Brain (organoid and tissue), 16 donors: ENCODE measurements at places on chromosomes 11 and 22.

DNA sequence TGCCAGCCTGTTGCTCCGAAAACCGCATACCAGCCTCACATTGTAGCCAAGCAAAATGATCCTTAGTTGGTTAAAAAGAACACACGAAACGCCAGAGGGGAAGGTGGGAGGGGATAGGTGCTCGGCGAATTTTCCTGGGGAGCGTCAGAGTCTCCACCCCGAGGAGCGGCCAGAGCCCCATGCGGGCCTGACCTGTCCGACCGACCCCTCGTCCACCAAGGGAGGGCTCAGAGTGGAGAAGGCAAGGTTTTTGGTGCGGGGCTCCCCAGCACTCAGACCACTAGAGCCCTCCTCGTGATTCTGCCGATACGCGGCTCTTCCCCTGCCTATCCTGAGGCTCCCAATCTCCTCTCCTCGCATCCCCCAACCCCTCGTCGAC lies 39.6 kb downstream of the DIXDC1 start:
- peak; percentile 28 for DNase-seq

GRCh38 chr11:78083021-78083420 lies 3.4 kb upstream of the NDUFC2 start:
- no peak for DNase-seq

GRCh38 chr22:30909306-30909705 lies 59.3 kb downstream of the MORC2 start:
- no peak for DNase-seq

GRCh38 chr22:45867906-45868555 lies 108.9 kb downstream of the WNT7B start:
- DNase-seq: no peak

DNA sequence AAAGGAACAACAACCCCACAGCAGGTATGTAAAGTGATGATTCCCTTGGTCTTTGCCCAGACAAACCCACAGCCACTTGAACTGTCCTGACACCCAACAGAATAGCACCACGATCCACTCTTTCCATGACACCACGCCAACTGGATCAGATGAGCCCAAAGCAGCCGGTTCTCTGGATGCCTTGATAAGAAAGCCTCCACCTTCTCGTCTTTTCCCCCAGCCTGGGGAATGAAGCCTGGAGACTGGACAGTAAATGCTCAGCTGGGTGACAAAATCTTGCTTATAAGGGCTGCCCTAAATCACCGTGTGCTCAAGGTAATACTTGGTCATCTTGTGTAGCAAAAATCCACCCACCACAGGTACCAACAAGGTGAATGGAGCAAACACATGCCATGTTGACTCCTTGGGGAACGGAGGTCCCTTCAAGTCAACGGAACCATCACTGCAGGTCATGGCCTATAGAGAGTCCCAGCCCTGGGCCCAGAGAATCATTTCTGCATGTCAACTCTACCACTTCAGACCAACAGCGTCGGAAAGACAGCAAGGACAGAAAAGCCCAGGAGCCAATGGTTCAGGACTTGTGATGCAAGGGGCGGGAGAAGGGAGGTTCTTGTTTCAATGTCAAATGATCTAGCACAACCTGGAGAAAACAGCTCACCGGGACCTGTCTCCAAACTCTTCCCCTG lies 2.2 kb upstream of the MYO18B start:
- DNase-seq: no peak

GRCh38 chr11:76854709-76855108 lies 6.0 kb upstream of the ACER3 start:
- no peak for DNase-seq

GRCh38 chr11:70435765-70436500 lies 37.6 kb downstream of the CTTN start:
- DNase-seq: no peak

- DNase-seq: no peak
These were observed 759 bp downstream of the CPT1A start for GRCh38 chr11:68840661-68841653.

GRCh38 chr11:133980665-133981064 lies 23.9 kb upstream of the IGSF9B start:
- DNase-seq: no peak

- DNase-seq: no peak
These were observed 5.8 kb upstream of the KDM2A start for GRCh38 chr11:67113231-67113721.

GRCh38 chr11:17537261-17537660 lies 7.0 kb downstream of the USH1C start:
- no peak for DNase-seq

DNA sequence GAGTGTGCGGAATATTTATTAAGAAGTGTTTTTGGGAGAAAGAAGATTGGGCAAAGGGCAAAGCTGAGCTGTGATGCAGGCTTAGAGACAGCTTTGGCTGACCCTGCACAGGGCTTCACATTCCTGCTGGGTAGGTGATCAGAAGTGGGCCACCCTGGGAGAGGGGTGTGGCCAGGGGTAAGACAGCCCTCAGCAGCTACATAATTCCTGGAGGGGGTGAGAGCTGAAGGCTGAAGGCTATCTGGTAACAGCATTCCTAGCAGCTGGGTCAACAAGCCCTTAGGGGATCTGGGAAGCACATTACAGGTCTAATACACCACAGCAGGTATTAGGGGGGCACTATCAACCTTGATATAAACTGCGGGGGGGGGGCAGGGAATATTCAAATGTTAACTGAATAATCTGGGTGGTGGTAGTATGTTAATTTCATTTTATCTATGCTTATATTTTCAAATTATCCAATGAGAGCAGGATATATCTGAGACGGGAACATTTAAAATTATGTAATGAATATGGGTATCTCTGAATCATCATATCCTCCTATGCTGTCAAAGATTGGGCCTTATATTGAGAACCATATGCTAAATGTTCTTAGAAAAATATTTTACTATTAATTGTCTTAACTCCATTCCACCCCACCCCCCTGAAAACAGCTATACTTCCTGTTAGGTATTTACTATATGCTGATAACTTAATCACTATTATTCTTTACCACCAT lies 5.9 kb downstream of the OOSP1 start:
- no peak for DNase-seq

- DNase-seq: no peak
These were observed 666.6 kb downstream of the CNTN5 start for GRCh38 chr11:99687320-99687719.

- DNase-seq: no peak
These were observed 30.2 kb upstream of the RRM1 start for GRCh38 chr11:4064278-4064955.

DNA sequence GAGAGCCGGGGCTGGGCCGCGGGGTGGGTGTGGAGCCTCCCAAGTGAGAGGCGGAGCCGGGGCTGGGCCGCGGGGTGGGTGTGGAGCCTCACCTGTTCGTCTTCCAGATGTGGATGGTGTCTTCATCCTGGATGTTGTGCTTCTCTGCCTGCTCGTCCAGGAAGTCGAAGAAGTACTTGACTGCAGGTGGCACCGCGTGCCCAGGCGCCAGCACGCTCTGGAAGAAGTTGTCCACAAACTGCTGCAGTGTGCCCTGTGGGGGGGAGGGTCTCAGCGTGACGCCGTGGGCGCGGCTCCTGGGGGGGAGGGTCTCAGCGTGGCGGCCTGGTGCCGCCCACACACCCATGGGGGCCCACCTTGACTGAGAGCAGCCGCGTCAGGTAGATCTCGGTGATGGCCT lies 7.6 kb upstream of the MAPK11 start:
- DNase-seq: no peak

DNA sequence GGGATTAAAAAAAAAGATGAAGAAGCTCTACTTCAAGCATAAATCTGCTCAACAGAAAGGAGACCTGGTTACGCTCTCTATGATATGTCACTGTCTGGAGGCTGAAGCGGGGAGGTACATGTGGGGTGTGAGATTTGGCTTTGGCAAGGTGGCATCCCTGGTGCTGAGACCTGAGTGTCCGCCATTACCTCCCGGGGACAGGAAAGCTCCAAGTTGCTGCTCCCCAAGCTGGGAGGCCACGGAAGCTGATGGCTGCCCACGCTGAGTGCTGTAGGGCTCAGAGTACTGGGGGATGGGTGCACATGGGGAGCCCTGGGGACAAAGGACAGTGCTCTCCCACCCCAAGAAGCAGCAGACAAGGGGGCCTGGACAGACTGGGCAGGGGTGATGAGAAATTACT lies 167.9 kb downstream of the DSCAML1 start:
- no peak for DNase-seq

- no peak for DNase-seq
These were observed 61.4 kb upstream of the KIRREL3 start for GRCh38 chr11:127061947-127062346.

DNA sequence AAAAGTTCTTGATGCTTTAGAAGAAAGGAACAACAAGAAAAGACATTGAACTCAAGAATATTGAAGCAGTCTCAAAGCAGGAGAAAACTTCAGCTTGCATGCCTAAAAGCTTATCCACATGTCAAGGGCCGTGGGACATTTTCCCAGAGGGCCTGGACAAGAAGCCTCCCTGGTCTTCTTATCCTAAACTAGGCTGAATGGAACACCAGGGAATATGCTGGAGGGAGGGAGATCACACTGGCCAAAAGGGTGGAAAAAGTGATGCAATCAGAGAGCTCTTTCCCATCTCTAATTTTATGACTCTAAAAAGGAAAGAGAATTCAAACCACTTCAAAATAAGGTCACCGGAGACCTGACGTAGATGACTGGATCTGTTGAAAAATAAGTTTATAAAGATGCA lies 107.2 kb downstream of the MPPED2 start:
- no peak for DNase-seq

DNA sequence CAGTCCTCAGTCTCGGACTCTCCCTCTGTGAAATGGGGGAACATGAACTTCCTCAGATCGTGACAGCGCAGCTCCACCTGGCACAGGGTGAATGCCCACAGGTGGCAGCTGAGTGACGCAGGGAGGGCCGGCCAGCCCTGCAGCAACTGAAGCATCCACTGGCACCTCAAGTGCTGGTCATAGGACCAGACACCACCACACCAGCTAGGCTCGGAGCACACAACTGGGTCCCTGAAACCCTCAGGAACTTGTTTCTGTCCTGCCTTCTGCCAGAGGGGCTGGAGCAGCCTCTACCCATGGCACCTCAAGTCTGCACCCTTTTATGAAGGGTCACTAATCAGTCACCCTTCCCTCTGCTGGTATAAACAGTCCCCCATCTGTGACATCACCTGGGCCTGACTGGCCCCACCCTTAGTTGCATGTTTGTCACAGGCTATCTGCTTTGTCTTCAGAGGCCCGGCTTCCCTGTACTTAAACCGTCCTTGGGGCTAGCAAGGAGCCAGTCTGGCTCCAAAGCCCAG lies 7.4 kb upstream of the CDC42BPG start:
- no peak for DNase-seq

DNA sequence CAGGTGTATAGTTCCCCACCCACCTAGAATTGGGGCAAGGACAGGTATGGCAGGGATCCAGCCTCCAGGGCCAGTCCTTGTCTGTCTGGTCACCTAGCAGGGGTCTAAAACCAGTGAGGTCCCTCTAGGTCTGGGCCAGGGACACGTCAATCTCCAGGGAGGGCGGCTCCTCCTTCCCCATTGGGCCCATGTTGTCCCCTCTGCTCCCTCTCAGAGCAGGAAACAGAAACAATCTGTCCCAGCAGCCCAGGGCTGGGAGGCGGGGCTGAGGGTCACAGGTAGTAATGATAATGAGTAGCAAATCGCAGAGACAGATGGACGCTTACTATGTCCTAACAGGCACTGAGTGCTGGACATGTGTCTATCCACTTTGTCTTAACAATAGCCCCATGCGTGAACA lies 22.8 kb upstream of the SYT7 start:
- DNase-seq: no peak

DNA sequence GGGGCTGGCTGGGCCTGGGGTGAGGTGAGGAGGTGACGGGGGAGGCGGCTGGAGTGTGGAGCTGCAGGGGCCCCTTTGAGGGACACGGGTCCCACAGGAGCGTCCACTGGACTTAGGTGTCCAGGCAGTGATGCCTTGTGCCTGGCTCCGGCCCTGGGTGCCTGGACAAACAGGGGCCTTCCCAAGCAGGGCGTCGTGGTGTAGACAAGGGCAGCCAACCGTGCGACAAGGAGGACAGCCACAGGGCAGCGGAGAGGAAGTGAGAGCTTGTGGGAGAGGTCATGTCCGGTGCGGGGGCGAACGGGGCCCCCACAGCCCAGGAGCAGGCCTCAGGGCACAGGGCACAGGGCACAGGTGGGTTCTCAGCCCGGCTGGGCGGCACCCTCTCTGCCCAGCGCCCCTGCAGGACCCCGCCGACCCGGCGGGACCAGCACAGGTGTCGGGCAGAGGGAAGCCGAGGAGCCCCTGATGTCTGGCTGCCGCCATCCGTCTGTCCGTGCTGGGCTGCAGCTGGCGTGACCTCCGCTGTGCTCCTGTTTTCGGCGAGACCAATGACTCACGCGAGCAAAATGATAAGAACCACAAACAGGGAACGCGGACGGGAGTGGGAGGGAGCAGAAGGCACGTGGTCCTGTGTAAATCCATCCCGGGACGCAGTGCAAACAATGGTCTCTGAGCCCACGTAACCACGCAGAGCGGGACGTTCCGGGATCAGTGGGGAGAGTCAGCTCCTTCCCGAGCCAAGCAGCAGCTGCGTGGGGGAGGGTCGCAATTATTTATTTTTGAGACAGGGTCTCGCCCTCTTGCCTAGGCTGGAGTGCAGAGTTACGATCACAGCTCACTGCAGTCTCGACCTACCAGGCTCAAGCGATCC lies 49.1 kb upstream of the A4GALT start:
- no peak for DNase-seq

GRCh38 chr11:68077617-68078582 lies 39.1 kb downstream of the TCIRG1 start:
- no peak for DNase-seq

DNA sequence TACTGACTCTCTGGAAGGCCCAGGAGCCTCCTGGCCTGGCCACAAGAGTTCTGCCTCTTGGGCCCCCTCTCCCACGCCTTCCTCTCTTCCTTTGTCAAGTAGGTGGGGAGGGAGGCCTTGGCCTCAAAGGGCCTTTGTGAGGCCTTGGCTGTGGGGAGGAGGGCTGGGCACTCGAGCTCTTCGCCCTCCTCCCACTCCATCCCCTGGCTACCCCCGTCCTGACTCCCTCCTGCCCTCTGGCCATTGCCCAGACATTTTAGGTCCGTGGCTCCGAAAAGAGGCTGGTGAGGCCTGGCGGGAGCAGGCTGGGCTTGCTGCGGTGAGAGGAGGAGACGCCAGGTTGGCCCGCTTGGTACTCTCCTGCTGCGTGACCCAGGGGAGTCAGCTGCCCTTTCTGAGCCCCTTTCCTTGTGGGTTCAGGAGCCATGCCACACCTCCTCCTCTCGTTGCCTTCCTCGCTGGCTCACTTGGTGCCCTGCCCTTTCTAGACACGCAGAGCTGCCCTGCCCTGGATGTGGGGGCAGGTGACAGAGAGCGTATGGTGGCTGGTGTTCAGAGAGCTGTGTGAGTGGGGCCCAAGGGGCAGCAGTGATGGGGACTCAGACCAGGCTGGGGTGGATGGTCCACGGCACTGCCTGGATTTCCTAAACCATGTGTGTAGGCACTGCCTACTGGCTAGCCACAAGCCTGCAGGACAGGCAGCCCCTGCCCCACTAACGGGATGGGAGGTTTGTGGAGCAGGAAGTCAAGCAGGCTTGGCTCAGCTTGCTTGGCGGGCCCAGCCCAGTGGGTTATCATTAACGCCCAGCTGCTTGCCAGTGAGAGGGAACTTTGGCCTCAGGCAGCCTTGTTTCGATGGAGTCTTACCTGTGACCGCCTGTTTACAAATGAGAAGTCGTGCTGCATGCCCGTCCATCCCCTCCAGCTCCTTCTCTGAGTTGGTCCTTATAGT lies 15.8 kb upstream of the OMP start:
- no peak for DNase-seq

GRCh38 chr11:2963761-2964160 lies 28.4 kb downstream of the NAP1L4 start:
- no peak for DNase-seq
